ENCODE measurements at places on chromosomes 11 and 22.

DNA sequence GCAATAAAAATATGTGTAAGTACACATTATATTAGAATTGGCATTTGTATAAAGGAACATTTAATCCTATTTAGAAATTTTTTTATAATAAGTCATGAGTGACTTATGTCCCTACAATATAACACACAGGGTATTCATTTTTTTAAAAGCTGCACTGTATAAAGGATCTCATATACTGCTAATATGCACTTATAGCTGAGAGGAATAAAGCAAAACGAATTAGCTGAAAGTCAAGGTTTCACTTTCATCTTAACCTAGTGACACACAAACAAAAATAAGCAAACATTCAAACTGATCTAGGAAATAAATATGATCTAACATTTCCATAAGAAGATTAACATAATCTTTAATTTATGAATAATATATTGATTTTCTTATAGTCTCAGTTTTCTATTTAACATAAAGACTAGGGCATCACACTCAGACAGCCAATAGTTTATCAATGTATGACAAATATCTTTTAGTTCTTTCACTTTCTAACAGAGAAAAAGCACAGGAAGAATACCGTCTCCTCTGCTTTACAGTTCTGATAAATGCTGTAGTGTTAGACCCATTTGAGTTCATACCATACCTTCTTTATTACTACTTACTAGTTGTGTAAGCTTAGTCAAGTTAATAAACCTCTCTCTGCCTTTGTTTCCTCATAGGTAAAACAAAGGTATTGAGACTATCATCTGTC is 42.9 kb downstream of the DCDC1 start:
- DNase-seq = no peak

GRCh38 chr22:22060200-22061084 is 77.9 kb upstream of the TOP3B start:
- peak; percentile 38 for DNase-seq

DNA sequence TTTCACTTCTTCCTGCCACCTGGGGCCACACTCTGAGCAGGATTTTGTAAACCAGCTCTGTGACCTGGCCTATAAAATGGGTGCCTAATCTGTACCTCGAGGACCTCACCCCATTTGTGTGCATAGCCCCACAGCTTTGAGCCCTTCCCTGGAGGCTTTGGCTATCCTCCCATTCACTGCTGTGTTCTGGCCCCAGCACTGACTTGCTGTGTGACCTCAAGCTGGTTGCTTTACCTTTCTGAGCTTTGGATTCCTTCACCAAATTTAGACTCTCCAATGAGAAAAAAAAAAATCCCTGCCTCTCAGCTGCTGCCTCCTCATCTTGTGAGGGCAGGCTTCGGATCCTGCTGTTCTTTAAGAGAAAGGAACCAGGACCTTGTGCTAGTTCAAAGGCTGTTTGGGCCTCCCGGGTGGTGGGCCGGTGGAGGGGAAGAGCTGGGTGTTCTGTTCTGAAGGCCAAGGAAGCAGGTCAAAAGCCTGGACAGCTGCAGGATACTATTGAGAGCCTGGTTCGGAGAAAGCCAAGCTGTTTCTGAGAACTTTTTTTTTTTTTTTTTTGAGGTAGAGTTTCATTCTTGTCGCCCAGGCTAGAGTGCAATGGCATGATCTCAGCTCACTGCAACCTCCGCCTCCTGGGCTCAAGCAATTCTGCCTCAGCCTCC is 1.1 kb upstream of the PYGM start:
- no peak for DNase-seq

- no peak for DNase-seq
These were observed 10.0 kb downstream of the PPM1F start for GRCh38 chr22:21942407-21943343.

GRCh38 chr11:34540870-34541269 is 27.3 kb upstream of the ELF5 start:
- DNase-seq = no peak

- no peak for DNase-seq
These were observed 261.6 kb upstream of the CADM1 start for GRCh38 chr11:115765803-115766239.

GRCh38 chr22:24053481-24054226 is 42.5 kb downstream of the CABIN1 start:
- DNase-seq = no peak

DNA sequence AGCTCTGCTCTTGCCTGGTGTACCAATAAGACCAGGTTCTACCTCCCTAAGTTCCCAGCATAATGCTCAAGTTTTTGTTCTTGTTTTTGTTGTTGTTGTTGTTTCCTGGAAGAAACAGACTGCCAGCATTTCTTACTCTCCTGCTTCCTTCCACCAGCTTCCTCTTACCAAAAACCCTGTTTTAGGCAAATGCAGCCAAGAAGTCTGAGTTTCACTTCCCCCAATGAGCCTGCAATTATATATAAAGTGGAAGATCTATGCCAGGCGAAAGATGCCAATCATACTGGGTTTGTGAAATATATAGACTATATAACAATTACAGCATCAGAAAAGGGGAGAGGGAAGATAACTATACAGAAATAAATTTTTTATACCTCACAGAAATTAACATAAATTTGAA is 931.5 kb upstream of the FAT3 start:
- no peak for DNase-seq

DNA sequence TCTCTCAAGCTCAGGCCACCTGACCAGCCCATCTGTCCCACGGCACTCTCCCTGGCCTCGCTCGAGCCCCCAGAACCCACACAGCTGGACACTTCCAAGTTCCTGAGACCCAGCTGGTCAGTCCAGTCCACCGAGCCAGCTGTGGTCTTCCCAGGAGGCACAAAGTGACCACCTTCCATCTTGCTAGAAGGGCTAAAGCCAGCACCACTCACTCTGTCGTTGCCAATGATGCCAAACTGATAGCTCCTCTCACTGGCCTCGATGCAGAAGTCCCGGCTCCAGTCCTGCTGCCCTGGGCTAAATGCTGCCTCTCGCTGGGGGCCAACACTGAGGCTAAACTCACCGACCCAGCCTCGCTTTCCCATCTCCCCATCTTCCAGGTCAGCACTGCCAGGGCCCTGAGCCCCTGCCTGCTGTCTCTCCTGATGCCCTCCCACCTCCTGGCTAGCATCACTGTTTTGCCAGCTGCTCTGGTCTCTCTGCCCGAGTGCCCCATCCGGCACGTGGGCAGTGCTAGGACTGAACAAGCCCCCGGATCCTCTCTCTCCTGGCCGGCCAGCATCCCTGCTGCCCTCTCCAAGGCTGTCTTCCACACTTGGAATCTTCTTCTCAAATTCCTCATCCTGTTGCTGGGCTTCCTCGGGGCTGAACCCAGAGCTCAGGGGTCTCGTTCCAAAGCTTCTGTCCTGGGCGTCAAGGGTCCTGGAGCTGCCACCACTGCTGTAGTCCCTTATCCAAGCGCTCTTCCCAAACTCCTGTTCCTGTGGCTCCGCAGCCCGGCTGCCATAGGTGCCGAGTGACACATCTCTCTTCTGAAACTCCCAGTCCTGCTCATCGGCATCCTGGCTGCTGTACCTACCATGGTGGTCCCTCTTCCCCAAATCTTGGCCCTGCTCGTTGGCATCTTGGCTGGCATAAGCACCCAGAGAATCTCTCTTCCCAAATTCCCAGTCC is 15.4 kb downstream of the TNKS1BP1 start:
- DNase-seq = no peak

- DNase-seq = no peak
These were observed 44.1 kb downstream of the FANCF start for GRCh38 chr11:22581354-22582150.

DNA sequence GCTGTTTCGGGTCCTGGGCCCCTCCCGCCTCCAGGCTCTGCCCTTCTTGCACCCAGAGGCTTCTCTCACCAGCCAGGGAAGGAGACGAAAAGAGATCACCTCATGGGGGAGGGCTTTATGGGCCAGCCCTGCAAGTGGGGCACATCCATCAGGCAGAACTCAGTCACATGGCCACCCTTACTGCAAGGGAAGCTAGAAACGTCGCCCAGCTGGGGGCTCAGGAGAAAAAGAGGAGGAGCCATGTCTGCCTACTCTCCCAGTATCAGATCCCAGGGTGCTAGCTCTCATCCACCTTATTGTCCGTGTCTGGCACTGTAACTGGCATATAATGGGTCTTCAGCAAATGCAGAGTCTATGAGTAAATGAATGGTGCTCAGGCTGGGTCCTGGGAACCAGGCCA is 24.2 kb downstream of the MFNG start:
- DNase-seq = no peak

- no peak for DNase-seq
These were observed 20.6 kb downstream of the PARVA start for GRCh38 chr11:12397931-12398334.

- DNase-seq = no peak
These were observed 31.6 kb downstream of the TTC12 start for GRCh38 chr11:113345978-113346377.

GRCh38 chr22:23193196-23193827 is 13.0 kb downstream of the BCR start:
- no peak for DNase-seq

DNA sequence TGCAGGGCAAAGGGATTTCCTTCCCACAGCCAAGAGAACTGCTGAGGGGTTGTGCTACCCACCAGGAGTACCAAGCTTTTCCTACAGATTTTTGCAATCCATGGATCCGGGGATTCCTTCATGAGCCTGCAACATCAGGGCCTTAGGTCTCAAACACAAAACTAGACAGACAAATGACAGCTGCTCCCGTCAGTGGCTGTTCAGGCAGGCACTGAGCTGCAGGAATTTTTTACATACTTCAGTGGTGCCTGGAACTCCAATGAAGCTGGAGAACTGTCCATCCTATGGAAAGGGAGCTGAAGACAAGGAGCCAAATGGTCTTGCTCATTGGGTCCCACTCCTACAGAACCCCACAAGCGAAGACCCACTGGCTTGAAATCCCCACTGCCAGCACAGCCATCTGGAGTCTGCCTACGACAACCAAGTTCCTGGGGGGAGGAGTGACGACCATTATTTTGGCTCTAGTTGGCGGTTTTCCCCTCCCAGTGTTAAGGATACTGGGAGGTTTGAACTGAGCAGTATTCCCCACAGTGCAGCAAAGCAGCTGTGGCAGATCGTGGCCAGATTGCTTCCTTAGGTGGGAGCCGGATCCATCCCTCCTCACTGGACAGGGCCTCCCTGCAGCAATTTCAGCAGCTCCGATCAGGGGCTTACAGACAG is 157.7 kb upstream of the TMEM45B start:
- no peak for DNase-seq

DNA sequence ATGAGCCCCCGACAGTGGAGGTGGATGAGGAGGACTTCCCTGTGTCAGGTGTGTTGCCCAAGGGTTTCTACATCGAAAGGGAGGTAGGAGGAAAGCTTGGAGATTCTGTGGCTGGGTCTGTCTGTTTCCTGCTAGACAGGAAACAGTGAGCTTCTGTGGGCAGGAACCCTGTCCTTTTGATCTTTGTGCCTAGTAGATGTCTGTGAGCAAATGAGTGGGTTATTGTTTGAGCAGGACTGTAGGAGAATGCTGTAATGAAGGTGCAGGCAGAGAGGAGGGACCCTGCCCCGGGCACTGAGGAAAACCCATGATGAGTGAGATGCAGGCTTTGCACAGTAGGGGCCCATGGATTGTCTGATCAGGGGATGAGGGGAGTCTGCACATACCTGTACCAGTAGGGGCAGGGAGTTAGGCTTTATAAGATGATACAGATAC is 14.0 kb downstream of the USP35 start:
- no peak for DNase-seq

- DNase-seq = no peak
These were observed 120.9 kb downstream of the SLC17A6 start for GRCh38 chr11:22459048-22459447.

DNA sequence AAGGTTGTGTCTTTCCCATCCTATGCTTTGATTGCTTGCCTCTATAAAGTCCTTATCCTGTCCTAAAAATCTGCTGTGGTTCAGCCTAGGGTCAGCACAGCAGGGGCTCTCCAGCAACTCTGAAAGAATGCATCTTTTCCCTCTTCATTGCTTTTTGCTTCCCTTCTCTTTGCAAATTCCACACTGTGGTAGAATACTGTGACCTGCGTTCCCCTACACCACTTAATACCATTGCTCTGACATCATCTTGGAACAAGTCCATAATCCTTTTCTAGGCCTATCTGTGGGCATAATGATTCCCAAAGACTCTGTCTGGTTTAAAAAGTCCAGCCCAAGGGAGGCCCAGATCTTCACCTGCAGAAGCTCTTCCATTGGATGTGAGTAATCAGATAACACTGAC is 177.7 kb downstream of the NAV2 start:
- DNase-seq = no peak

DNA sequence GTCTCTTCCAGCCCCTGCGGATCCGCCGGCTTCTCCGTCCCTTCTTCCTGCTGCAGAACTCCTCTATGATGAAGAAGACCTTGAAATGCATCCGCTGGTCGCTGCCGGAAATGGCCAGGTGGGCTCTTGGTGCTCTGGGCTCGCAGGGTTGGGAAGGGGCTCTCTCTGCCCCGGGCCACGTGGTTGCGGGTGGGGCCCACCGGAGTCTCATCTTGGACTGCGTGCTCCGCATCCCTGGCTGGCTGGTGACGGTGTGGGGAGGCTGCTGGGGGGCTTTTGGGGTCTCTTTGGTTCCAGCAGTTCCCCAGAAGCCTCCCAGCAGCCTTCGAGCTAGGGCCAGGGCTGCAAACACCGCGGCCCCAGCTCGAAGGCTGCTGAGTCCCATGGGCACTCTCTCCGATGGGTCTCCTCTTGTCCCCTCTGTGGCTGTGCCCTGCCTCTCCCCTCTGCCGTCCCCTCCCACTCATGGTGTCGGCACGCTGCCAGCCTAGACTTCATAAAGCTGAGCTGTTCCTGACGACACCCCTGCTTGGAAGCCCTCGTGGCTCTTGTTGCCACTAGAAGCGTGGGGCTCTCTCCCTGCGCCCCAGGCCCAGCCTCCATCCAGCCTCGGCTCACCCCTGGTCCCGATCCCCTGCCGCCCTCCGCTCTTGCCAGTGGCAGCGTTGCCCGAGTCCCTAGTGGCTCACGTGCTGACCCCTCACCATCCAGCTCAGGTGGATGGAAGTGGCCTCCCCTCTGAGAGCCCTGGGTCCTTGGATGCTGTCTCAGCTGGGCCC is 14.3 kb downstream of the TPCN2 start:
- no peak for DNase-seq

- peak; percentile 35 for DNase-seq
These were observed 303.5 kb upstream of the PDGFD start for GRCh38 chr11:104467404-104467803.

- DNase-seq = peak; percentile 7
These were observed 40.6 kb downstream of the RSF1 start for GRCh38 chr11:77779935-77780334.

DNA sequence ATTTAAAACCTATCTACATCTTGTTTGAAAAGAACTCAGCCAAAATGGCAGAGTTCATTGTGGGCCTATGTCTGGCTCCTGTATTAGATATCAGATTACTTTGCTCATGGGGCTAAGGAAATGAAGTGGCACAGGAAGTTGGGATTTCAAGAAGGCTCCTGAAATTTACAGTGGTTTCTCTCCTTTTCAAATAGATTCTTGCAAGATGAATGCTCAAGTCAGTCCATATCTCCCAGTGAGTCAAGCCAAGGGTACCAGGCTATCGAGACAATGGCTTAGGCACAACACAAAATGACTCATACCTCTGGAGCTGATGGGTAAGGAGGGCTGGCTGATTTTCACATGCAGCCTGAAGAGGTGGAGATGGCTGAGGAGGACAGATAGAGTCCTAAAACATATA is 24.1 kb upstream of the APOA1 start:
- no peak for DNase-seq

- no peak for DNase-seq
These were observed 144.6 kb upstream of the RASSF10 start for GRCh38 chr11:12864316-12865156.
